Amniotic epithelial cell (primary cell): ENCODE measurements at places on chromosomes 13 and 19.

DNA sequence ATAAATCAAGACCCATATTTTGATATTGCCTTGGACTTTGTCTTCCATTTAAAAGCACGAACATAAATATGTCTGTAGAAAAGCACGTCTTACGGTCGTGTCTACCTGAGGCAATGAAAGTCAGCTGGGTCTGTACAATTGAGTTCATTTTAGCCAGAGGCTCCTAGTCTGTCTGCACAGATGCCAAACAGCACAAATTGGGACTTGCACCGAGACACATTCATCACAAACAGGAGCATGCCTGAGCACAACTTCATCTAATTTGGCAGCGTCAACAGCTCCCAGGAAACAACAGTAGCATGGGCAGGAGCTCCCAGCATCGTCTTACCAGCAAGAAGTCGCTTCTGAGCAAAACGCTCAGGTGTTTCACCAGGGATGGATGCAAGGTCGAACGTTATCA, 687.0 kb downstream of the EFNB2 start:
- no peak for DNase-seq

DNA sequence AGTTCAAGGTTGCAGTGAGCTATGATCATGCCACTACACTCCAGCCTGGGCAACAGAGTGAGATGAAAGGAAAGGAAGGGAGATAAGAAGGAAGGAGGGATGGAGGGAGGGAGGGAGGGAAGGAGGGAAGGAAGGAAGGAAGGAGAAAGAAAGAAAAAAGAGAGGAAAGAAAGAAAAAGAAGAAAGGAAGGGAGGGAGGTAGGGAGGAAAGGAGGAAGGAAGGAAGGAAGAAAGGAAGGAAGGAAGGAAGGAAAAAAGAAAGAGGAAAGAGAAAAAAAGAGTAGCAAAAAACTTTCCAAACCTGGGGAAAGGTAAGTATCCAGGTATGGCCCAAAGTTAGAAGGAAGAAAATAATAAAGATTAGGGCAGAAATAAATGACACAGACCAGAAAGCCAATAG, 7.1 kb downstream of the ZFP14 start:
- no peak for DNase-seq

DNA sequence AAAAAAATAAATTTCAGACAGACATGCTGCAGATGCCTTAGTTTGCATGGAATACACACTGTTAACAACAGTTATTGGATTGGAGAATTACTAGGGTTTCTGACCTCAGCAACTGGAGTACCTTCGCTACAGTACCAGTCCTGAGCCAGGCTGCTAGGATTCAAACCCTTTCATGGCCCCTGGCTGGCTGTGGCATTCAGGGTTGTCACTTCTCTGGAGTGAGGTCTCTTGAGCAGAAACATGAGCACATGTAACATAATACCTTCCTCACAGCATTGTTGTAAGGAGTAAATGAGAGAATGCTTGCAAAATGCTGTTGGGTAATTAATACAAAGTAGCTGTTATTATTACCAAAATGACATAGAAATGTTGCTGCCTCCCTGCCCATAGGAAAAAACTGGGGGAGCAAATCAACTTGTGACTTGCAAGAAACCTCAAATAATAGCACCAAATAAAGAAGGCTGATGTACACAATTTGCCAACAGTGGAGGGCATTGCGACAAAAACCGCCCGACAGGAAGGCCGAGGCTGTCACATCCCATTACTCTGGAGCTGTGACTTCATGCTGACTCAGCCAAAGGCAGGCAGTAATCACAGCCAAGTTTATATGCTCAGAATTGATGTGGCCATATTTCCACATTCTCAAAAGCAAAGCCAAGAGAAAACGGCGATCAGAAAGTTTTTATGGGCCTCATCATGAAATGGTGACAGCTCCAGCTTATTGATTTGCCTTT, 100.4 kb downstream of the RFC3 start:
- DNase-seq: peak; percentile 69

GRCh38 chr19:7917267-7918061, 2.7 kb upstream of the SNAPC2 start:
- peak; percentile 43 for DNase-seq

DNA sequence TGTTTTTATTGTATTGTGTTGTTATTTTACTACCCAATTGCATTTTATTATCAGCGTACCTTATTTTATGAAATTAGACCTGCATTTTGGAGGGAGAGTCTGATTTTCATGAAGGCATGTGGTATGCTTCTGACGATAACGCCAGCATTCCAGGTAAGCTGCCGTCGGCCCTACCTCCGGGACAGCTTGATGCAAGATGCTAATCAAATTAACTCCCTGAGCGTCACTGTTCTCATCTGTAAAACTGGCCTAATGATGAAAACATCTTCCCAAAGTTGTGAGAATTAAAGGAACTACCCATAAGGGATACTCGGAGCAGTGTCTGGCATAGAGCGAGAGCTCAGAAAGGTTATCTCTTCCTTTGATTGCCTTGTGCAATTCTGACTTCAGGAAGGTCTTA, 12.9 kb upstream of the LAIR2 start:
- no peak for DNase-seq

DNA sequence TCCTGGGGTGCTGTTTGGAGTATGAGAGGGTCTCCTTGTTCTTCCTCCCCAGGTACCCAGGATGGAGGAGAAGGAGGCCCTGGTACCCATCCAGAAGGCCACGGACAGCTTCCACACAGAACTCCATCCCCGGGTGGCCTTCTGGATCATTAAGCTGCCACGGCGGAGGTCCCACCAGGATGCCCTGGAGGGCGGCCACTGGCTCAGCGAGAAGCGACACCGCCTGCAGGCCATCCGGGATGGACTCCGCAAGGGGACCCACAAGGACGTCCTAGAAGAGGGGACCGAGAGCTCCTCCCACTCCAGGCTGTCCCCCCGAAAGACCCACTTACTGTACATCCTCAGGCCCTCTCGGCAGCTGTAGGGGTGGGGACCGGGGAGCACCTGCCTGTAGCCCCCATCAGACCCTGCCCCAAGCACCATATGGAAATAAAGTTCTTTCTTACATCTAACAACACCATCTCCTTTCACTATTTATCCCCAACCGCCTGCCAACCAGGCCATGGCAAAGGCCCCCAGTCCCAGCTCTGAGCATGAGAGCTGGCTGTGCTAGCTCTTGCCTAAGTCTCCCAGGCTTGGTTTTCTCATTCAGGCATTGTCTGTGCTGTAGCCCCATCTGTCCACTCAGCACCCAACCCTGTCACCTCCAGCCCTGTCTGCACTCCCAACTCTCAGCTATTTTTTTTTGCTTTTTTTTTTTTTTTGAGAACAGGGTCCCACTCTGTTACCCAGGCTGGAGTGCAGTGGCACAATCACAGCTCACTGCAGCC, 11.2 kb downstream of the DKKL1 start:
- no peak for DNase-seq

DNA sequence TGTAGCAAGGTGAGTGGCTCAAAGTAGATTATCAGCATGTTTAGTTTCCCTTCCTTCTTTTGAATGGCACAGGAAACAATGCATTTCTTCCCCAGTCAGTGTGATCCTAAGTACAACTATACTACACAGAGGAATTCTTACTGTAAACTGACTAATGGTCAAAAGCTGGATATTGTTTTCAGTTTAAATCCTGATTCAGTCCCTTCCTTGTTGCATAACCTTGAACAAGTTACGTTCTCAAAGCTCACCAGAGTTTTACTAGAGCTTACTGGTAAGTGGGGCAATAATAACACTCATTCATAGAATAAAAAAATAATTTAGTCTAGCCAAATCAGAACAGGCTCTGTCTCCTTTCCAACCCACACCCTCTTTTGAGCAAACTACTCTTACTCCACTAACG, 180.1 kb downstream of the POSTN start:
- peak; percentile 81 for DNase-seq

- no peak for DNase-seq
Observed at GRCh38 chr13:21884299-21884909, 213.5 kb downstream of the FGF9 start.

GRCh38 chr13:102548811-102549210, 48.0 kb upstream of the TPP2 start:
- no peak for DNase-seq

DNA sequence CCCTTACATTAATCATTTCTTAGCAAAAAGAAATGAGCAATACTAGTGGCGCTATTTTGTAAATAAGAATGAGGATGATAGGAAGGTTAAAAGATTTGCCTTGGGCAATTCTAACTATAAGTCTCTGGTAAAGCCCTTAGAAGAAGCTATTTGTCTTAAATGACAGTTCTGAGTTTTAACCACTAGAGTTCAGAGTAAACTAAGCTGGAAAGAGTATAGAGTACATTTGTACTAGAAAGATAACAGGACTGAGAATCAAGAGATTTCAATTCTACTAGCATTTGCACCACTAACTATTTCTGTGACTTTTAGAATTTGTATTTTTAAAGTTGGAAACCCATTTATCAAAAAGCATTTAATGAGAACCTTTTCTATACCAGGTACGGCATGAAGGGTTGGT, 750.3 kb downstream of the OLFM4 start:
- no peak for DNase-seq

DNA sequence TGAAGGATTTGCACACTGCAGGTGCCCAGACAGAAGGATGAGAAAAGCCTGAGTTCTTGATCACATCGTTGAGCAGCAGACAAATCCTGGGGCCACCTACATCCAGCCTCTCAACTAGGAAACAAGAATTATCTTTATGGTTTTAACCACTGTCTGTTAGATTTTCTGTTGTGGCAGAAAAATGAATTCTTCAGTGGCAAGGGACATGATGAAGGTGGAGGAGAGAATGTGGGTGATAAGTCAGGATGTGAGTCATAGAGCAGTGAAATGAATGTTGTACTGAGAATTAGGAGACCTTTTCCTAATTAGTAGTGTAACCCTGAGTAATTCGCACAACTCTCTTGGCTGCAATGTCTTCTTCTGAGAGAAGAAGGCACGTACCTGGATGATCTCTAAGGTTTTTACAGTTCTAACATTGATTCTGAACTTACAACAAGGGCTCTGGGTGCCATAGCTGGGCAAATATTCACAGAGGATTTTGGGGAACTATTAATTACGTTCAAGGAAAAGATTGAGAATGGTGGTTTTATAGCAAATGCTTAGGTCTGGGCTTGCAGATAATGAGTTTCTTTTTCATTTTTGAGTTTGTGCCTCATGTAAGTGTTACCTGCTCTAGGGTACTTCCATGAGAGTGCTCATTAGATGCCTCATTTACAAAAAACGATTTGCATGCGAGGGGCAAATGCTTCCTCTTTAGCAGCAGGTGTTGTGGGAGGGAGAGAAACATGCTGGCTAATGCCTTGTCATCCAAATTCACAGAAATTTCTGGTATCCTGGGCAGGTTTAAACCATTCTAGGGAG, 111.0 kb upstream of the KL start:
- peak; percentile 65 for DNase-seq

DNA sequence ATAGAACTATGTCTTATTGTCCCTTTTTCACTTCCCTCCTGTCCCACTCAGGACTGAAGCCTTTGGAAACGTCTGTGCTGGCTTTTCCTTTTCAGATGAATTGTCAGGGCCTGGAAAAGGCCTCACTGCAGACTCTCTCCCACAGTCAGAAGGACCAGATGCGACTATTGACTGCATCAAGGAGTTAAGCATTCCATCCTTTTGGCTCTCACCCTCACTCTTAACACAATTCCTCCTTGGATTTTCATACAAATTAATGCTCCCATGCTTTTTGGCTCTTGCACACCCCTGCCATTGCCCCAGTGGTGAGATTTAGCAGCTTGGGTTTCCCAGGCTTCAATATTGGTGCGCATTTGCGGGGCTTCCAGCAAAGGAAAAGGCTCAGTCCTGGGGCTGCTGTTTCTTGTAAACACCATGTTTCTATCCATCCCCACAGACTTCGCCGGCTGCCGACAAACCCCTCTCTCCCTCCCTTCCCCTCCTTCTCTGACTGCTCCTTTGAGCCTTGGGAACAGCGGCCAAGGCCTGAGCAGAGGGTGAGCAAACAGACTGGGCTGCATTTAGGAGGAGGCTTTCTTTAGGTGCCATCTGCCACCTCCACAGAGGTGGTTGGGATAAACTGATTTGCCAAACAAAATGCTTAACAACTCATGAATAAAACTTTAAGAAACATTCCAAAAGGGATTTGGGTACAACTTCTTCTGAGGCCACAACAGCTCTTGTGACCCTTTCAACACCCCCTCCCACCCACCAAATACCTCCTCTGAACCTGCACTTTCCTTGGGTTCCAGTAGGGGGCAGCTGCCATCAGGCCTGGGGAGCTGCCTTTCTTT, 48.6 kb upstream of the PCDH8 start:
- DNase-seq: no peak

DNA sequence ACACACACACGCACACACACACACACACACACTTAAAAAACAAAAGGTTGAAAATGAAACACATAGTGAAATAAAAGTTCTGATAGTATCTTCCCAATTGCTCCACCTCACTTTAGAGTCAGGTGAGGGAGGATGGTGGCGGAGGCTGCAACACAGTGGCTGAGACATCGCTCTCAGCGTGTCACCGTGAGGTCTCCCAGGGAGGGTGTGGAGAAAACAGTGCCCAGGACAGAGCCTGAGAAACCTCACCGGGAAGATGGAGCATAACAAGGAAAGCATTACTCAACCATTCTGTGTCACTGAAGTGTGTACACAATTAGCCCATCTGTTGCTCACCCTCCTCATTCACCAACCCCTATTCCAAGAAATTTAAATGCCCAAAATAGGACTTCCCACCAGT, 111.4 kb upstream of the USP29 start:
- DNase-seq: no peak

GRCh38 chr19:30817197-30817596, 445.0 kb downstream of the ZNF536 start:
- DNase-seq: no peak

DNA sequence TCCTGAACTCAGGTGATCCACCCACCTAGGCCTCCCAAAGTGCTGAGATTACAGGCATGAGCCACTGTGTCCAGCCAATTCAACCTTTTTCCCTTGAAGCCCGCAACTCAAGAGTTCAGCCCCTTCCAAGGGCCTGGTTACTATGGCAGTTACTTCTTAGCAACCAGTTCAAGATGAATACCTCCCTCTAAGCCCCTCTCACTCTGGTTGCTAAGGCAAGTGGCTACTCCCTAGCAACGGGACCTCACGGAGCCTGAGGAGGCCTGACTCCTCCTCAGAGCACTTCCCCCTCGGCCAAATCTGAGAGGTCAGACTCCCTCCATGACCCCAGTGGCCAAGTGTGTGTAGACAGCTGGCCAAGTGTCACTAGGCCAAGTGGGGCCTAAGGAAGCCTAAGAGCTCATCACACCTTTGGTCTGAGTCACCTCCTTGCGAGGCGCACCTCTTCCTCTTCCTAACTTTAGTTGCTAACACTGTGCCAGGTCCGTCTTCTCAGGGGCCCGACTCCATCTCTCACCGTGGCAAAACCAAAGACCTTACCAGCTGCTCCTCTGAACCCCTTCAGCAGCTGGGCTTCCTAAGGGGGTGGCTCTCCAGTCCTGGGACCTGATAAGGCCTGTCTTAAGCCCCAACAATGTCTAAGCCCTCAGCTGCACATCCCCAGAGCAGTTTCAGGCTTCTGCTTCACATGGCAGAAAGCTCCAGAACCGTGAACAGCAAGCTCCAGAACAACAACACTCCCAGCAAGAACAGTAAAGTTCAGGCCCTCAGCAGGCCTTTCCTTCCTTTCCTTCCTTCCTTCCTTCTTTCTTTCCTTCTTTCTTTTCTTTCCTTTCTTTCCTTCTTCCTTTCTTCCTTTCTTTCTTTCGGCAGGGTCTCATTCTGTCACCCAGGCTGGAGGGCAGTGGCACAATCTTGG, 9.6 kb downstream of the CD37 start:
- DNase-seq: no peak
